ENCODE measurements at places on chromosomes 12 and 14. TPM values are rescaled to one million over a fixed set of nuclear protein-coding genes. Genes with fewer than 3 reads are reported as not detected.

Gene CFL2
- 47.3 TPM for total RNA-seq

Gene TAS2R13
- 0.99 TPM for total RNA-seq

Gene DNAL1
- total RNA-seq: 14.8 TPM

Gene FGF23
- total RNA-seq: not detected

Gene OTUB2
- total RNA-seq: 1.2 TPM

Gene PGF
- 4.6 TPM for total RNA-seq

Gene WNT5B
- 4.5 TPM for total RNA-seq

Gene CCDC177
- not detected for total RNA-seq

- H3K27me3 ChIP-seq: peaks cover 27% of the 10 kb centered on the region
- no peak for DNase-seq
- H3K4me1 ChIP-seq: no peaks in the 10 kb centered on the region
- H3K4me3 ChIP-seq: no peak overlapping the region
Measured at GRCh38 chr14:94539181-94539580, 22.1 kb upstream of the SERPINA4 start.

GRCh38 chr12:76384560-76384959, 36.3 kb upstream of the BBS10 start:
- no peak for DNase-seq
- no peak overlapping the region for H3K4me3 ChIP-seq
- H3K4me1 ChIP-seq: no peaks in the 10 kb centered on the region
- no peaks in the 10 kb centered on the region for H3K27me3 ChIP-seq
- no peaks in the 10 kb centered on the region for H3K36me3 ChIP-seq

GRCh38 chr14:64501411-64502171, 2.0 kb downstream of the ZBTB25 start:
- no peaks in the 10 kb centered on the region for H3K36me3 ChIP-seq
- H3K27me3 ChIP-seq: no peaks in the 10 kb centered on the region
- H3K4me1 ChIP-seq: peaks cover 28% of the 10 kb centered on the region
